ENCODE measurements at places on chromosomes 2 and 18. TPM values are rescaled to one million over a fixed set of nuclear protein-coding genes. Genes with fewer than 3 reads are reported as not detected.
A peak's percentile ranks its signal among the peaks of the same experiment; 100 is the strongest.

GRCh38 chr2:164917296-164917903 lies 37.9 kb downstream of the SLC38A11 start:
- H3K27me3 ChIP-seq, result no peaks in the 10 kb centered on the region
- H3K27ac ChIP-seq, result no peak overlapping the region
- peak; percentile 40 for DNase-seq
- H3K4me1 ChIP-seq, result no peaks in the 10 kb centered on the region
- H3K36me3 ChIP-seq, result no peaks in the 10 kb centered on the region
- H3K4me3 ChIP-seq, result no peak overlapping the region

GRCh38 chr2:235534678-235535422 lies 41.0 kb downstream of the AGAP1 start:
- H3K27me3 ChIP-seq, result no peaks in the 10 kb centered on the region
- H3K36me3 ChIP-seq, result no peaks in the 10 kb centered on the region
- H3K4me1 ChIP-seq, result no peaks in the 10 kb centered on the region
- no peak overlapping the region for H3K4me3 ChIP-seq

GRCh38 chr2:112093216-112093615 lies 38.1 kb downstream of the TMEM87B start:
- no peaks in the 10 kb centered on the region for H3K4me1 ChIP-seq
- H3K27me3 ChIP-seq, result no peaks in the 10 kb centered on the region
- no peak for DNase-seq
- no peak overlapping the region for H3K4me3 ChIP-seq
- no peak overlapping the region for H3K27ac ChIP-seq

DNA sequence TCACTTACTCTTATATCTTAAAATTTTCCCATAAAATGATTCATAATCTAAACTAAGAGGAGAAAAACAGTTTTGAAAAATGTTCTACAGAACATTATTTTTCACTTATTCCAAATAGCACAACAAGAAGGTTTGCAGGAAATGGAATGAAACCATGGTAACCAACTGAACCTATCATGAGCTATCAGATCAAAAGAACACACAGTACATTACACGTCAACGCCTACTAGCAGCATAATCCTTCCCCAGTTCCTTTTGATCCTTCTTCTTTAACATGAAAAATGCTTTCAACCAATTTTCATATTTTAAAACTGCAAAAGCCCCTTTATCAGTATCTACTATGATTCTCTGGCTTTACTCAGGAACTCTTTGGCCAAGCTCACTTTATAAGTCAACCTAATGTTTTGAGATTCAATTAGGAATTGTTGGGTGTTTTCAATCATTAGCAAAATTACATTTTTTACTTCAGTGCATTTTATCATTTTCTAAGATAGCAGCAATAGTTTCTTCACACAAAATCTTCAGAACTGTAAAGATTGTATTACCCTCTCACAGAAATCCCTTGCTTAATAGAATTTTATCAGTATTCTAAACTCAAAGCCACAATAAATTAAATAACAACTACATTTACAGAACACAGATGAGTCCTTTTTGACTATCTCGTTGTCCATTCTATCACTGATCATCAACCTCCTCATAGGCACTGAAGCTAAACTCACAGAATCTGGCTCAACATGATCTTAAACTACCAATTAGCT lies 102.5 kb downstream of the CHN1 start:
- DNase-seq, result no peak
- H3K4me3 ChIP-seq, result no peak overlapping the region
- H3K36me3 ChIP-seq, result no peaks in the 10 kb centered on the region
- no peaks in the 10 kb centered on the region for H3K27me3 ChIP-seq

DNA sequence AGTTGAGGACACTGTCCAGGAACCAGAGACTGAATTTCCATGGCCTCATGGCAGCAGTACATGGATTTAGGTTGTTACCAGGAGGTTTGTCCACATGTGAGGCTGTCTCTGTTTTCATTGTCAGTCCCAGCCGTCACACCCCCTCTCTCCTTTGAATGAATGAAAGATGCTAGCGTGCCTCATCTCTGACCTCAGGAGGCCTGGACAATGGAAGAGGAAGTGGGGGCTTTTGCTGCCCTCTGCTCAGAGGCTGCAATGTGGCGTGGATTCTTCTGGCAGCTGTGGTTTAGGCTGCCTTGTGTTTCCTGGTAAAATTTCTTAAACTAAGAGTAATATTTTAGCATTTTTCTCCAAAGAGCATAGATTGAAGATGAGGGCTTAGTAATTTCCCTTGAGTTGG lies 47.5 kb downstream of the RAB31 start:
- no peak for DNase-seq
- H3K27ac ChIP-seq, result no peak overlapping the region
- no peak overlapping the region for H3K4me3 ChIP-seq
- H3K4me1 ChIP-seq, result peaks cover 11% of the 10 kb centered on the region

DNA sequence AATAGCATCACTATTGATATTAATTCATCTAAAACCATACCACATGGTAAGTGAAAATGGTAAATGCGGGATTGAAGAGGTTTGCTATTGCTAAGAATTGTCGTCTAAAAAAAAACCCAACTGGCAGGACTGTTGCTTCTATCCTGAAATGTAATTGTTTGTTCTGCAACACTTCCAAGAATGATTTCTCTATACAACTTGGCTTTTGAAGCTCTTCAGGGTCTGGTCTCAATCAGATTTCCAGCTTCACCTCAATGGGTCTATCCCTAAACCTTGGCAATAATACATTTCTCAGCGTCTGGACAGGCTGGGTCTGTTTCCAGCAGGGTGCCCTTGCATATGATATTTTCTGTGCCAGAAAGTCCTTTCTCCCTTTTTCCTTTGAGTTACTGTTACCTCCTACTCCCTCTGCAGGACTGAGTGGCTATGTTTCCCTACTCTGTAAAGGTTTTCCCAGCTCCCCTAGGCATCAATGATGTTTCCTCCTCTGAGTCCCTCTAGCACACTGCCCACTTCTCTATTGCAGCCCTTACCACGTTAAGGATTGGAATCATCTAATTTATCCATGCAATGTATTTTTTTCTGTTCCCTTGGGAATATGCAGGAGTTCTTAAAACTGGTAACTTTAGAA lies 118.2 kb upstream of the REV1 start:
- no peak overlapping the region for H3K27ac ChIP-seq
- H3K36me3 ChIP-seq, result no peaks in the 10 kb centered on the region

Gene SERPINB10
- total RNA-seq, result not detected

- H3K4me1 ChIP-seq, result no peaks in the 10 kb centered on the region
- H3K27ac ChIP-seq, result no peak overlapping the region
- DNase-seq, result no peak
- no peak overlapping the region for H3K4me3 ChIP-seq
These were observed 289.4 kb upstream of the PXDN start for GRCh38 chr2:2033691-2034090.

Gene FBXO41
- 34.9 TPM for total RNA-seq

Gene CRACDL
- 1.1 TPM for total RNA-seq

GRCh38 chr2:238773472-238773871 lies 74.4 kb upstream of the TWIST2 start:
- H3K36me3 ChIP-seq, result no peaks in the 10 kb centered on the region
- no peak overlapping the region for H3K4me3 ChIP-seq
- H3K27ac ChIP-seq, result no peak overlapping the region
- H3K4me1 ChIP-seq, result no peaks in the 10 kb centered on the region

Measured in HCT116 (cell line).